ENCODE measurements at places on chromosomes 2 and 18. TPM values are rescaled to one million over a fixed set of nuclear protein-coding genes. Genes with fewer than 3 reads are reported as not detected.

DNA sequence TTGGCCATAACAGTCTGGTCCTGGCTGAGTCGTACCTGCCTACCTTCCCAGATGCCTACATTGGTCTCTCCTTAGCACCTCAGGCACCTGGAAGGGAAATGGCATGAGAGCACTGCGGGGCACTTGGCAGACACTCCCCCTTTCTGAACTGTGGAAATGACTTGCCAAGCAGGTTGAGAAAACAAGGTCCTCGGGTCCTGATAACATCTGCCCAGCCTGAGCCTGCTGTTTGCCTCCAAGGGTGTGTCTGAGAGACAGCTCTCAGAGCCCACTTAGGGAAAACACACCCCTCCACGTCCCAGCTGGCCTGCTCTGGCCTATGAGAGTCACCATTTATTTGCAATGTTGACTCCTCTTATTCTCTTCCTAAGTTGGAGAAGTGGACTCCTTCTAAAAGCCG is 10.5 kb downstream of the FAM110C start:
- DNase-seq, result peak; percentile 89

Gene LRATD1
- total RNA-seq, result 160 TPM

GRCh38 chr18:48826806-48827205 is 124.0 kb downstream of the SMAD7 start:
- DNase-seq, result peak; percentile 19

DNA sequence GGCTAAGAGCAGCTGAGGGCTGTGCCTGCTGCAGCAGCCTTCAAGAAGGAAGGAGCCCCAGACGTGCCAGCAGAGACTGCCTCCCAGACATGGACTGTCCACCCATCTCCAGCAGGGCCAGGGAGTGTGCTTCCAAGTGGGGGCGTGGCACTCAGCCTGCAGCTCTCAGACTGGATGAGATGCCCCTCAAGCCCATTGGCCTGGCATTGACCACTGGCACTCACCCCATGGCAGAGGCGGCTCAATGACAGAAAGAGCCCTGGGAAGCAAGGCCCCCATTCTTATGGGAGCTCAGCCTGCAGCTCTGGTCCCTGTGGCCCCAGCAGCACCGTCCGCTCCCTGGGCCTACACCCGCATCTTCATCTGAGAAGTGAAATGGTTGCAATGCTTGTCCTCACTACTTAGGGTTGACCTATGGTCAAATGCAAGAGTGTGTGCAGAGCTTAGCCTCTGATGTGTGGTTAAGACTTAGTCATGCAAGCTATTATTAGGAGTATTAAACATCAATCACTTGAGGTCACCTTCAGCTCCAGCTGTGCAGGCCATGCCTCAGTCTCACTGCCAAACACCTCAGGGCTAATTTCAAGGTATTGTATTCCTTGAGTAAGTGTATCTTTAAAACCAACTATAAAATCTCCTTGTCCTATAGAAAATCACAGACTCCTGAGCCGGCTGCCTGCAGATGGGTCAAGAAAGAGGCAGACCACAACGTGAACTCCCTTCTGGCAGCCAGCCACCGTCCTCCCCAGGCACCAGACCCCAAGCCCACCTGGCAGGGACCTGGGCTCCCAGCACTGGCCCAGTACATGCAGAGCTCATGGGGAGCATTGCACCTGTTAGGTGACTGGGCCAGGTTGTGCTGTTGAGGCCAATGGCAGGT is 194.8 kb downstream of the NDUFA10 start:
- no peak for DNase-seq

Gene SIX3
- total RNA-seq, result not detected

Gene UBXN4
- 107 TPM for total RNA-seq

Gene OTOS
- total RNA-seq, result not detected

Gene HPCAL1
- total RNA-seq, result 85.7 TPM

Gene LIMS1
- total RNA-seq, result 28.4 TPM

GRCh38 chr18:63701952-63702351 is 808 bp upstream of the SERPINB11 start:
- no peak for DNase-seq

DNA sequence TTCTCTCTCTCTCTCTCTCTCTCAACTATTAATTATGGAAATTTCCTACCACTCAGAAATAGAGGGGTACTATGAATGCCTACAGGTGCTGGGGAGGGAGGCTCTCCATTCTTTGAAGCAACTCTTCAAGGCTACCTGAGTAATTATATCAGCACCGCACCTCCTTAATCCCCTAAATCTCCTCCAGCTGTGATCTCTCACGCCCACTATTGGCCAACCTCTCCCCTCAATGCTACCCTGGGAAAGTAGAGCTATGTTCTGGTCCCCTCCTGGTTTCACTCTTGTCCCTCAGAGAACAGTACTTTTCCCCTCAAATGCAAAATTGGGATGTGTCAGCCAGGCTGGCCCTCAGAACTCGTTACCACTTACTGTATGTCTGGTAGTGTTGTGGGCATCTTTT is 1.6 kb downstream of the MOCOS start:
- no peak for DNase-seq

All from left colon (tissue), 2 donors.